ENCODE measurements at places on chromosomes 5 and 9.

- DNase-seq, result no peak
These were observed 588.9 kb downstream of the NR2F1-AS1 start for GRCh38 chr5:92992073-92992472.

GRCh38 chr5:39822020-39822419 lies 397.2 kb upstream of the DAB2 start:
- DNase-seq, result no peak

- no peak for DNase-seq
These were observed 7.4 kb downstream of the MEGF10 start for GRCh38 chr5:127298036-127298429.

DNA sequence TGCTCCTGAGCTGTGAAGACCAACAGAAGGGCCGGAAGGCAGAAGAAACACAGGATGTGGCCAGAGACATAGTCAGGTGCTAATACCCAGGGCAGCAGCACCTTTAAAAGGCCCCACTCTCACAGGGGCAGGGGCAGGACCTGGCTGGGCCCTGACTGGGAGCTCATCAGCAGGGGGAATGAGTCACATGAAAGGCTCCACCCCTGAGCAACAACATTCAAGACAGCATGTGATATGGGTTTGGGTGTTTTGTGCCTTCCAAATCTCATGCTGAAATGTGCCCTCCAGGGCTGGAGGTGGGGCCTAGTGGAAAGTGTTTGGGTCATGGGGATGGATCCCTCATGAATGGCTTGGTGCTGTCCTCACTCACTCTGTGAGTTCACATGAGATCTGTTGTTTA lies 181.7 kb downstream of the ERCC6L2 start:
- no peak for DNase-seq

- DNase-seq, result no peak
These were observed 70.2 kb upstream of the STXBP1 start for GRCh38 chr9:127541865-127542264.

DNA sequence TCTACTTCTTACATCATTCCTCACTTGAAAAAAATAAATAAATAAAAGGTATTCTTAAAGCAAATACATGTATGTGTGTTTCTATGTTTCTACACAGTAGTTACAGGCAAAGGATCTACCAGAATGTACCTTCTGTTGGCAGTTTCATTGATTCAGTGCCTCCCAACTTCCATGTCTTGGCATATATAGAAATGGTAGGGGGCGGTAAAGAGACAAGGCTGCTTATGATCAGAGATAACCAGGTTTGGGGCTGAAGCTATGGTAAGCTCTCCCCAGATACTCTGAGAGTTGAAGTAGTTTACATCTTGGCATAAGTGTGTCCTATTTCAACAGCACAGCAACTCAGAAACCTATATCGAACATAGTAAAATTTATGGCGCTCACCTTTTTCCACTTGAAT lies 1075.4 kb upstream of the C9orf72 start:
- no peak for DNase-seq

- DNase-seq, result no peak
These were observed 267.5 kb downstream of the SLF1 start for GRCh38 chr5:94885931-94886330.

GRCh38 chr5:120368923-120369715 lies 95.0 kb upstream of the PRR16 start:
- no peak for DNase-seq

- DNase-seq, result no peak
These were observed 15.8 kb downstream of the UBE2QL1 start for GRCh38 chr5:6464441-6464840.

DNA sequence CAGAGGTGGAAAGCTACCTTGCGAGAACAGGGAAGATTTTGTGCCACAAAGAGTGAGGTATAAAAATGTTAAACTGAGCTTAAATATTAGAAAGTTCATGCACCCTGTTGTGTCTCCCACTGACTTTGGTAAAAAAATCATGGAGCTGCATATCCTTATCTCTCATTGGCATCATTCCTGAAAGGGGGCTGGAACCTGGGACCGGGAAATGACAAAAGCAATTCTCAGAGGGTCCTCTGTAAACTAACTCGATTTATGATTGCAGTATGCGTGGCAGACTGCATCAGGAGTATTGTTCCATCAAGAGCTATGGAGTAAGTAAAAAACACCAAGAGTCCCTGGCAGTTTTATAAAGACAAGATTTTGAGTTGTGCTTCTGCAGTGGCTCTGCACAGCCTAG lies 148.8 kb downstream of the DCP2 start:
- DNase-seq, result no peak

- no peak for DNase-seq
These were observed 9.8 kb upstream of the PDE8B start for GRCh38 chr5:77200663-77201062.

Data from endothelial cell (in vitro differentiated cells).